AG20443 (cell line): ENCODE measurements at places on chromosomes 5 and 9.
A peak's percentile ranks its signal among the peaks of the same experiment; 100 is the strongest.

GRCh38 chr9:128127568-128127989, at the start of gene PTGES2:
PTGES2 (minus strand) TSS chr9:128127729; CDS start chr9:128127717, 12 bp downstream.
- peak; percentile 91 for DNase-seq

- no peak for DNase-seq
Measured at GRCh38 chr9:90946982-90947381, 145.4 kb downstream of the SYK start.

DNA sequence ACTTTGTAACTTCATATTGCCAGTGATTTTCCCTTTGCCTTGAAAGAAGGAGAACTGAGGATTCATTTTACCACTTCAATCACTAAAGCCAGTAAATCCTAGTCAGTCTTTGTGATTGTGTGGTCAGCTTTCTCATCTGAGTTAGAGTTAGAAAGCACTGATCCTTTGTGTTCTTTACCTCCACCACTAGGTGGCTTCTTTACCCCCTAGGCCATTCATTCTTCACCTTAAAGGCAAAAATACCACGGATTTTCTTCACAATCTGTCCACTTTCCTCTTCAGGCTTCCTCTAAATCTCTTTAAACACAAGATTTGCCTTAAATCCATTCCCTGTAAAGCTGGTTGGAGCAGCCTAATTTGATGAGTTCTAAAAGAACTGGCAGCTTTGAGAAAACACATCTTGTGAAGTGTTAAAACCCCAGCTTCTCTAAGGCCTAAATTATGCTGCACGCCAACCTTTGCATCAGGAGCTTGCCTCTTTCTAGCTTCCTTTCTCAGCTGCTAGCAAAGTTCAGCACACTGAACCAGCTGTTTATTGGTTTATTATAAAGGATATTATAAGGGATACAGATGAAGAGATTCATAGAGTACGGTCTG, 20.4 kb downstream of the BDP1 start:
- peak; percentile 54 for DNase-seq

DNA sequence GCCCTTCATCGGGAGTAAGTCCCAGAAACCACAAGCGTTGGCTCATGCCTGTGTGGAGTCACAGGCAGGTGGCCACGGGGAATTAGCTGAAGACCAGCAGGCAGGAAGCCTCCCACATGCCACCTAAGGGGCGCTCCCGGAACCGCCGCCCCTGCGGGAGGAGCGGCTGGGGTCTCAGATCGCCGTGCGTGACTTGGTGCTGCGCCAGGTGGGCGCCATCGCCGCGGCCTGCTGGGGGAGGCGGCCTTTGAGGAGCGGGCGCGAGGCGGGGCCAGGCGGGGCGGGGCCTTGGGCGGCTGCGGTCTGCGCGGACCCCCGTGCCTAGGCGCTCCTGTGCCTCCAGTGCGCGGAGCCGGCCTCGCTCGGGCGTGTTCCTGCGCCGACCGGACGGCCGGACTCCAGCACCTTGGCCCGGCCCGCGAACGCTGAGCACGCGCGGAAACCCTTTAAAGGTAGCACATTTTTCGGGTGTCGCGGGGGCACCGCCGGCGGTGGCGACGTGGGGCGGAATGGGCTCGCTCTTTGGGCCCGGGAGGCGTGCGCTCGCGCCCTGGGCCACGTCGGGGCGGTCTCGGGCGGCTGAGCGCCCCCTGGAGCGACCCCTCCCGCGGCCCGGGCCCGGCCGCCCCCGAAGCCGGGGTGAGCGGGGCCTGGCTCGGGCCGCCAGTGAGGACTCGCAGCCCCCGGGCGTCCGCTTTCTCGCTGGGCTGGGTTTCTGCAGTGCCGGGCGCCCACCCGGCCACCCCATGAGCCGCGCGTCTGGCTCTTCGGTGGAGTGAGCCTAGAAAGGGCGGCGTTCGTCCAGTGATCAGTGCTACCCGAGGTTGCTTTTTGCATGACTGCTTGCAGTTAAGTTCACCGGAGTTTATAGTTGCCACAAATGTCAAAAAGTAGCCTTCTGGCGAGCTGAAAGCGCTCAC, 24.5 kb downstream of the LECT2 start:
- peak; percentile 16 for DNase-seq

GRCh38 chr5:114201332-114201731, 160.5 kb upstream of the KCNN2 start:
- DNase-seq, result no peak

DNA sequence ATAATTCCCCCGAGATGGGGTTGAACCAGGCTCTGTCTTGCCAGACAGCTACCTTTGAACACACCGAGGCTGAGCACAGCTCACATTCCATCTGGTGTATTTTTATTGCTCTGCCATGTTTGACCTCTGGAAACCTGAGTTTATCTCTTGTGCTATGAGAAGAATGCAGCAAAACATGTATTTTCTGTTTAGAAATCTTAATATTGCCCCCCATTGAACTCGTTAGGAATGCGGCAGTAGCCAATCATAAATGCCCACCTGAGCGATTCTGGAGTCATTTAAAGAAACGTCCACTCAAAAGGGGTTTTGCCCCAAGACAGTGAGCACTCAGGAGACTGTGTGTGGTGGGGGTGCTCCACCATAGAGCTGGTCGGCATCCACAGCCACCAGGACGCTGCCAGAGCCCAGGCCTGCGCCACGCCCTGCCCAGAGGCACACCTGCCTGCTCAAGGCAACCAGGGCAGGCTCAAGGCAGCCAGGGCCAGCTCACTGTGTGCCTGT, 26.9 kb downstream of the FGD3 start:
- peak; percentile 4 for DNase-seq

DNA sequence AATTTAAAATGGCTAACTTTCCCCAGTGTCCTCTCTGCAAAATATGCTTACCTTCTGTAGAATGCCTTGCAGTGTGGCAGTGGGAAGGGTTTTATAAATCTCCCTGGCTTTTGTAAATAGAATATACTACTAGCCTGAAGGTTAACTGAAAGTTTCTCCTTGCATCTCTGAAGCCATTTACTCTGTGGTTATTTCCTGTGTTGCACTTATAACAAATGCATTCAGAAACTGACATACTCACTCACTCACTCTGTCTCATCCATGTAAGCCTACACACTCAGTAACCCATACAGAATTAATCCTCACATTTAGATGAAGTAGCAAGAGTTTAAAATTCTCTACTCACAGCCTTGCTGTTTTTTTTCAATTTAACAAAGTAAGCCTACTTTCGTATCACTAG, 87.1 kb upstream of the SH3GL2 start:
- no peak for DNase-seq

GRCh38 chr9:123089040-123089439, 55.6 kb downstream of the GPR21 start:
- DNase-seq, result no peak

DNA sequence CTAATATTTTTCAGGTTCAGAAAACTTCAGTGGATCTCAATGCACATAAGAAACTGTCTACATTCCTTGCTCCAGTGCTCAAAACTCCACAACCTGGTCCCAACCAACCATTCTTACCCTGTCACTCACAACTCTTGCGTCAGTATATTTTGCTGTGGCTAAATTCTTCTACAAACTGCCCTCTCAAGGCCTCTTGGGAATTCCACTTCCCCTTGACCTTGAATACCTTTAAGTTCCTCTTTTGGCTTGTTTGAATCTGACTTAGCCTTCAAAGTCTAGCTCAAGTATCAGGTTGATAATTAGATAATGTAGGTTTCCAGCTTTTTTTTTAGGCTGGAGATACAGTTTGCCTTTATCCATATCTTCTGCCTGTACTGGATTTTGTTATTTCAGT, 128.3 kb downstream of the SLF1 start:
- DNase-seq, result no peak

- peak; percentile 4 for DNase-seq
Measured at GRCh38 chr9:128841694-128842492, 12.3 kb upstream of the SPOUT1 start.
